Activated CD4-positive, alpha-beta T cell treated with anti-CD3 and anti-CD28 coated beads, Interleukin-2, Interleukin-6, amounts not matched to agents 100 ng/mL and 50 ng/mL, durations not matched to agents 16 hours and 8 hours (primary cell): ENCODE measurements at places on chromosomes 7 and 10.

DNA sequence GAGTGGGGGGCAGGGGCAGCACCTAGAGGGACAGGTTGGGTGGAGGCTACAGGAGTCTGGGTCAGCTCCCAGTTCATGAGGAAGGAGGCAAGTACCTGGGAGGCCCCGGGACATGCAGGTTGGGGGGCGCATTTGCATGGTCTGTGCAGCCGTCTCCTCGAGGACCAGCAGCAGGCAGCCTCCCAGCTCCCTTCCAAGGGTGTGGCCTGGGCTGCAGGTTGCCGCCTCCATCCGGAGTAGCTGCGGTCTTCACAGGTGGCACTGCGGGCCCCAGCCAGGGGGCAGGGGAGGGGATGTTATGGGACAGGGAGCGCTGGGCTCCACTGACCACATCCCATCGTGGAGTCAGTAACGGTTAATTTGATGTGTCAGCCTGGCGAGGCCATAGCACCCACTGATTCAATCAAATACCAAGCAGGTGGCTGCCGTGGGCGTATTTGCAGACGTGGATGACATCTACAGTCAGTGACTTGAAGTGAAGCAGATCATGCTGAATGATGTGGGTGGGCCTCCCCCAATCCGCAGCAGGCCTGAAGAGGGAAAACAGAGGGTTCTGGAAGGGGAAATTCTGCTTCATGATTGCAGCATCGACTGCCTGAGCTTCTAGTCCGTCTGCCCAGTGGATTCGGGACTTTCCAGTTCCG, 81.6 kb downstream of the PRKAG2 start:
- peak; percentile 86 for DNase-seq

DNA sequence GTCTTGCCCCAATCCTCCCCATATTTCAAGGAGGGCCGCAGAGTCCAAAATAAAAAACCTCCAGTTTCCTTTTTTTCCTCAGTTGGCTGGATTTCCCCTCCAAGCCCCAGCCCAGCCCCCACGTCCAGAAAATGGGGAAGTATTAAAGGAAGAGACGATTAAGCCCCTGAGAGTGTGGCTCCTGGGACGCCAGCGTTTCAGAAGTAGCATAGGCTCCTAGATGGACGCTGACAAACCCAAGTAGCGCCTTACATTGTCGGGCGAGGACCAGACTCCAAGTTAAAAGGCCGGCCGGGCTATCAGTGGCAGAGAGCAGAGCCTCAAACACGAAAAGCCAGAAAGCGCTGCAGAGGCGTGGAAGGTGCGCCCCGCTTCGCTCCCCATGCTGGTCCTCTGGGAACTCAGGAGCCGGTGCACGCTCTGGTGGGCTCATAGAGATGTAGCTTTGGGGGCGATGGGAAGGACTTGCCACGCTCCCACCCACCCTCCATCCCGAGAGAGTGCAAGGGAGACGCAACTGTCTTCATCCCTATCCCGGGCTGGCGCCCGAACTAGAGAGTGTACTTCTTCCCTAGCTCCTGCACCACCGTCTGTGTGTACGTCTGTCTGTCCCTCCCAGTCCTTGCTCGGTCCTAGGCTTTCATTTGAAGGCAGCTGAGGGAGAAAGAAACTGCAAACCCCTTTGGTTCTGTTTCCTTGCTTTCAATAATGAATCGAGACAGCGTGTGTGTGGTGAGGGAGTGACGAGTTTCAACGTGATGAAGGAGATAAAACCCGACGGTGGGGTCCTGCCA, 6.3 kb upstream of the EMX2 start:
- DNase-seq, result no peak

GRCh38 chr10:26721561-26721960, 24.1 kb downstream of the PDSS1 start:
- peak; percentile 81 for DNase-seq

DNA sequence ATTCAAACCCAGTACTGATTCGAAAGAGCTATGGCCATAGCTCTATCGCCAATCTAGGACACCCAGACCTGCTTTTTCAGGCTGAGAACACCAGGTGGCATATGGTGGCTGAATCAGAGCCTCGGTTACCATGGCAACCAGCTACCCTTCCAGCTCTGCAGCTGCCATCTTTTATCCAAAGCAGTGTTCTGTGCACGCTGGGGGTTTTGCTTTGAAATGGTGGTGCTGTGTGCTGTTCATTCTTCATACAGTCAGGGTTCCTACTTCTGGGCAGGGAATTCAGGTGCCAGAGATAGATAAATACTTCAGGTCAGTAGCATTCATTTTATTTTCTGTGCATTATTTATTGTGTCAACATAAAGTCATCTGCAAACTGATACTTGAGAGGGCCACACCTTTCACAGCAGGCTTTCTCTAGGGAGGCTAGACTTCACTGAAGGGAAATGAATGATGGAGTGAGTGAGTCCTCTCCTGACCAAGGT, 85.4 kb downstream of the AKR1D1 start:
- DNase-seq, result peak; percentile 87

- DNase-seq, result no peak
These were observed 243.8 kb upstream of the ETV1 start for GRCh38 chr7:14233076-14233867.
